Activated naive CD8-positive, alpha-beta T cell treated with anti-CD3 and anti-CD28 coated beads, Interleukin-2, amount 50 U/mL, for 16 hours (primary cell): ENCODE measurements at places on chromosomes 11 and 22.

DNA sequence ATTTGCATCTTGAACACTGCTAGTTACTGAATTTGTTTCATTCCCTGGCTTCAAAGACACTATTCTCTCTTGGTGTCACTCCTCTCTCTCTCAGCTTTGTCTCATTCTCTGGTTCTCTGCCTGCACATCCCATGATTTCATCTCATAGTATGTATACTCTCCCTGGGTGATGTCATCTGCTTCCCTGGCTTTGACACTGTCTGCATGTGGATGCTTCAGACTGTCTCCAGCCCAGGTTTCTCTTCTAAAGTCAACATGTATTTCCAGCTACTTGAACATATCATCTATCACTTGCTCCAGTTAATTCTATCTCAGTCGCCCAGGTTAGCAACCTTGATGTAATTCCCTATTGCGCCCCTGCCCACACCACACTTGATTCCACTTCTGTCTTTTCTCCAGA is 9.3 kb upstream of the ACAT1 start:
- DNase-seq: no peak

DNA sequence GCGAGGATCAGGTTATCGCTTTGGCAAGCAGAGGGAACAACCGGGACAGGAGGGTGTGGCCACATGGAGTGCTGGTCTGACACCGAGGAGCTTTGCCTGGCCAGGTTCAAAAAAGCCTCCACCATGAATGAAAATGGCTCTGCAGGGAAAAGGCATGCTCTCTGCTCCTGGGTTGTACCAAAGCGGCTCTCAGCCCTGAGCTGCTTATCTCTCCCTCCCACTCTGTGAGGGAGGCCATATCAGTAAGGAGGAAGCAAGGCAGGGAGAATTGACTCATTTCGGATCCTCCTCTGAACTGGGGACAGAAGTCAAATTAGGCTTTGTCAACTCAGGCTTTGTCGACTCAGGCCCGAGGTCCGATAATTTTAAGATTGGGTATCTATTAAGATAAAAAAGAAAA is 82.9 kb upstream of the CRTAM start:
- DNase-seq: no peak

GRCh38 chr11:68343761-68344256 is 31.4 kb downstream of the LRP5 start:
- DNase-seq: no peak

DNA sequence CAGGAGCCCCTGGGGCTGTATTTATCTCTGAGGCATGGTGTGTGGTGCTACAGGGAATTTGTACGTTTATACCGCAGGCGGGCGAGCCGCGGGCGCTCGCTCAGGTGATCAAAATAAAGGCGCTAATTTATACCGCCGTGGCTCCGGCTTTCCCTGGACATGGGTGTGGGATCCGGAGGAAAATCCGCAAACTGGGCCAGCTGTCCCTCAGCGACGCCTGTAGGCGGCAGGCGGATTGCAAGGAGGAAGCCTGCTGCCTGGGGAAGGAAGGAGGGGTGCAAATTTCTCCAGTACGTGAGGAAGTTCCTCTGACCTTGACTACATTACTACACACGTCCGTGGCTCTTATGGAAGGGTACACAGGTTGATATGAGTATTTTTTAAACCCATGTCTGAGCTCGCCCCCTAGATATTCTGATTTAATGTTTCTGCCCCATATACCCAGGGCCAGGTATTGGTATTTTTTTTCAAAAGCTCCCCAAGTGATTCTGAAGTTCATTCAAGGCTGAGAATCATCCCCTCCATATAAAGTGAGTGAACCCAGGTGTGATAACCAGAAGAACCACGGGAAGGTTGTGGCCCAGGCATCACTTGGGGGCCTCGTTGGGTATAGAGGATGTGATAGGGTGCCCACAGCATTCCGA is 2.8 kb downstream of the MYOD1 start:
- no peak for DNase-seq

GRCh38 chr11:130462101-130462885 is 13.8 kb downstream of the ADAMTS15 start:
- no peak for DNase-seq

- DNase-seq: no peak
Observed at GRCh38 chr11:80846979-80847378, 1406.1 kb upstream of the TENM4 start.

GRCh38 chr11:18321578-18321968 is 367 bp downstream of the HPS5 start:
- no peak for DNase-seq

DNA sequence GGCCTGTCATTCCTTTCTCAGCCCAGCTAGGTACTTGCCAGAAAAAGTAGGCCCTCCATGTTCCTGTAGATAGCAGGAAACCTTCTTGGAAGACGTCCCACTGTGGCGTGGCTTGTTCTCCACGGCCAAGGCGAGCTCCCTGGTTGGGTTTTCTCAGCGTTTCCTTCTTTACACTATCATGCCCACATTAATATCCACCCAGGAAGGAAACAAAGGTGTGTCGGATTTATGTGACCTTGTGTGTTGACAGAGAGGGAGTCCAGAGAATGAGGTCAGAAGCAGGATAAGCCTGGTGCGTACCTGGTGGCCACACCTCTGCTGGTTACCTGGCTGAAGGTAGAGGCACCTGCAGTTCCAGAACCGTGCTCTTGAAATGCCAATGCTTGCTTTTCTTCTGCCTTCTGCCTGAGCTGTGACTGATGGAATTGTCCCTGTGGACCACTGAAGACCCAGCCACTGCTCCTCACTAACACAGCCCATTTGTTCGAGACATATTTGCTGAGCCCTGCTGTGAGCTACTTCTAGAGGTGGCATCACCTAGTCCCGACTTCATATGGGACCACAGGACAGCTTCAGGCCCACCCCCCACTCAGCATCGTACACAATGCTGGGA is 7.9 kb downstream of the ASPHD2 start:
- DNase-seq: no peak

- DNase-seq: no peak
Observed at GRCh38 chr11:119691020-119691666, 37.9 kb downstream of the NECTIN1 start.

DNA sequence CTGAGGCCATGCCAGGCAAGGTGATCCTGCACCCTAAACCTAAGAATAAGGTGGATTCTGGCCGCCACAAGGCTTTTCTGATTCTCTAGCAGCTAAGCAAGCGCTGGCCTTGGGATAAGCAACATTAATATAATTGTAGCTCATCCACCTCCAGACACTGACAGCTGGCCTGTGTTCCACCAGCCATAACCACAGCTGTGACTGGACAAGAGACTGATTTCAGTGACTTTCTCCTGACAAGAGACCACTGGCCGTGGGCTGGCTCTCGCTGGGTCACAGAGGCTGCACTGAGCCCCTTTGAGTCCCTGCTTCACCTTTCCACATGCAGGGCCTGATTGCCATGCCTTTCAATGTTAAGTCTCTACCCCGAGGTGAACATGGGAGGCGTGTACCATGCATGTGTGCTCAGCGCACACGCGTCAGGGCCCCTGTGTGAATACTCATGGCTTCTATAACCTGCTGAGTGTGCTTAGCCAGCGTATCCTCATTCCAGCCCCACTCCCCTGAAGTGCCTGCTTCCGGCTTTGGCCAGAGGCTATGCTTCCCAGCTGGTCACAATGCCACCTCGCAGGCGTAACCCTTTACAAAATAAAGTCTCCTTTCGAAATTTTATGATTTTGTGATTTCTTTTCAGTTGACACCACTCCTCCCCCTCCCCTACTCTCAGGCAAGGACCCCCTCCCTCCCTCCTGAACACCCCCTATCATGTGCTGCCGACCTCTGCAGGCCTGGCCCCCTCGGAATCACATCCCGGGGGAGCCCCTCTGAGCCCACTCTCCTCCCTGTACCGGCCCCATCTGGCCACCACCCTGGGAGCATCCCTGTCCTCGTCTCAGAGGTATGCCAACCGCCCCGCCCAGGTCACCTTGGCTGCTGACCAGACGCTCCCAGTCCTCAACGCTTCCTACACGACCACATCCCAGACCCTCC is 128.1 kb downstream of the CTTN start:
- DNase-seq: no peak

DNA sequence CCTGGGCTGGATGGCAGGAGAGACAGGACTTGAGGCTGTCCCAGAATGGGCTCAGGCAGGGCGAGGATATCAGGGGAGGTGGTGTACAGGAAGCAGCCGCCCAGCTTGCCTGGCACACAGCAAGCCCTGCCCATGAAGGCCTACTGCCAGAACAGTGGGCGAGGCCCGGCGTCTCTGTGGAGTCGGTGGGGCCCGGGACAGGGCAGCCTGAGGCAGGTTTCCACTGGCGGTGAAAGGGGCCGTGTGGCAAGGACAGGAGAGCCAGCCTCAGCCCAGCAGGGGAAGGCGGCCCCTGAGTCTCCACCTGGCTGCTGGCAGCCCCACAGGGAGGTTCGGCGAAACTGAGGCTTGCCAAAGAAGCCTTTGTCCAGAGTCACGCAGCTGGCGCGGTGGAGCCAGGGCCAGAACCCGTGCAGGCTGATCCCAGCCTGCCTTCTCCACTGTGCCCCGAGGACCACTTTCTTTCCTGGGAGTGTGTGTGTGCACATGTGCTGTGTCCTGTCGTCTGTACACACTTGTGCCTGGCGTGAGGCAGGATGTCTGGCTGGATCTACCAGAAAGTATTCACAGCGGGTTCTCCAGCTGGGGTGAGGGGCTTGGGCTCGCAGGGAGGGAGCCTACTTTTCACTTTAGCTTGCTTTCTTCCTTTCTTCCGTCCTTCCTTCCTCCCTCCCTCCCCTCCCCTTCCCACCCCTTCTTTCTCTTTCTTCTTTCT is 1.2 kb downstream of the TSPO start:
- DNase-seq: no peak

GRCh38 chr11:62792202-62792575 is 383 bp upstream of the TMEM223 start:
- DNase-seq: no peak

GRCh38 chr11:47171856-47172255 is 4.8 kb downstream of the ARFGAP2 start:
- no peak for DNase-seq

DNA sequence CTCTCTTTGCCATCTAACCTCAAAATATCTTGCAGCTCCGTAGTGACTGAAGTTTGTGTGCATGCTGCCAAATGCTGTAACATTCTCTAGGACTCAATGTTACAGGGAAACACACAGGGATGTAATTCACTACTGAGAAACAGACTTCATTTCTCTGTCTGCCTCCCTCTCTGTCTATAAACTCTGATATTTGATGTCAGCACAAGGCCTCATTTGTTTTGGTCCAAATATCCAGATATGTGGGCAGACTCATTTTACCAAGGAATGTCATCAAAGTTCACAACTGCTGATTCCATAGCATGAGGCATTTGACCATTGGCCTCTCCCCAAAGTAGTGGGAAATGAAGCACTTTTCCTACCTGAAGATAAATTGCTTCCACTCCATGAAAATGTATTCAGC is 2.5 kb upstream of the PRRG4 start:
- no peak for DNase-seq

GRCh38 chr22:37197451-37198257 is 9.6 kb upstream of the C1QTNF6 start:
- no peak for DNase-seq

- no peak for DNase-seq
Observed at GRCh38 chr22:40819599-40820140, 524 bp upstream of the SLC25A17 start.

DNA sequence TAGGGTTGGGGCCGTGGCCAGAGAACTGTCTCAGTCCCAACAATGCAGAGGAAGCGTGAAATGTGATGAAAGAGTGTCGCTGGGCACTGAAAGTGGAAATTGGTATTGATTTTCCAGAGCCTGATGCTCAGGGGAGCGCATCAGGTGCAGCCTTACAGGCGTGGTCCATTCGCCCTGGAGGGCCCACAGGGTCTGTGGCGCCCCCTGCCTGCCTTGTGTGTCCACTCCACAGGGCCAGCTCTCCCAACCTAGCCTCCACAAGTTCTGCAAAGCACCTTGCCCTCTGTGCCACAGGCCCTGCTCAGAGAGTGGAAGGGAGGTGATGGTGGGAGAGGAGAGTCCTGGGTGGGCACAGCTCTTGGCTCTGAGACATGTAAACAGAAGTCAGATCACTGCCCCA is 54.9 kb upstream of the LMO1 start:
- DNase-seq: no peak

- no peak for DNase-seq
Observed at GRCh38 chr11:76810151-76810853, 27.1 kb downstream of the TSKU start.

GRCh38 chr11:75996523-75997442 is 181.8 kb downstream of the UVRAG start:
- DNase-seq: no peak

- peak; percentile 32 for DNase-seq
Observed at GRCh38 chr22:20128902-20129746, 2.5 kb upstream of the ZDHHC8 start.

DNA sequence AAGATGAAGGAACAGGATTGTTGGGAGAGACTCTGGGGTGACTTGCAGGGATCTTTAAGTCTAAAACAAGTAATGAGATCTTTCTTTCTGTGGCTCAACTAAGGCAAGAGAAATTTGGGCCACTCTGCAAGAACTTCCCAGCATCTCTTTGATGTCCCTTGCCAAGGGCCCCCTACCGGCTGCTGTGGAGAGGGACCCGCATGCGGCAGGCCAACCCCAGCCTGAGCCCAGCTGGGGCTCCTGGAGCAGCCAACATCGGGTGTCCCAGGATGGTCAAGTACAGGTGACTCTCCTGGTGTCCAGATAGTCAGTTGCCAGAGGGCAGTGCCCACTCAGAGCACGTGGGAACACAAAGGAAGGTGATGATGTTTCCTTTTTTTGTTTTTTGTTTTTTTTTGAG is 363.2 kb downstream of the TBC1D22A start:
- DNase-seq: no peak

DNA sequence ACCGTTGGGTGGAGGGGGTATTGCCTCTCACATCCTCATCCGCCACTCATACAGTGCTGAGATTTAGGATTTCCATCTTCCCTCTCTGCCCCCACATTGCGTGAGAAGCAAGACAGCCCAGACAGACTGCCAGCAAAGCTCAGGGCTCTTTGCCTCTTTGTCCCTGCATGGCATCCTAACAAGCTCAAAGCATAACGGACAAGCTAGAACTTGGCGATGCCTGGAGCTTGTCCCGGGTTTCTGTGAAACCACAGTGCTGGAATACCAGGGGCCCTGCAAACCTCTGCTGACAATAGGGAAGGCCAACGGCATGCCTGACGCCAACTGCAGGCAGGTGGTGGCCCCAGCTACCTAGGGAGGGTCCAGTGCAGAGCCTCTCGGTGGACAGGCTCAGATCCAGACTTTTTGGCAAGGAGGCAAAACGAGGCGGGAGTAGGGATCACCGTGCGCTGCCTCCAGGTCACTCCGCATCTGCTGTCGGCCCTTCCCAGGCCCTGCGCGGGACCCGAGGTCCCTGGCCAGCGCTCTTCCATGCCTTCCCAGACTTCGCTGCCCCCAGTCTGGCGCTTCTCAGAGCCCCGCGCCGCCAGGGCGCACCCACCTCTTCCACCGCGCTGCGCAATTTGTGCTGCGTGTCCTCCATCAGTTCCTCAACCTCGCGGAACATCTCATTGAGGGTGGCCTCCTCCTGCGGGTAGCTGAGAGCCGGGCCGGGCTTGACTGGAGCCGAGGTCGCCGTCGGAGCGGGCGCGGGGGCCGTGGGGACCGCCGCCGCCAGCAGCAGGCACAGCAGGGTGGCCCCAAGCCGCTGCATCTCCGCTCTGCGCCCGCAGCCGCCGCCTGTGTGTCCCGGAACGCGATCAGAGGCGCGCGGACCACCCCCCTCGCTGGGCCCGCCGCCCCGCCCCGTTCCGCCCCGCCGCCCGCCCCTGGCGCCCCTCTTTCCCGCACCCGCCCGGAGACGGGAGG is at the start of gene DKK3:
TSS of gene DKK3 (minus strand) at position 858 of the 969 bp plus-strand sequence. CDS start at position 814, 44 bp downstream.
- no peak for DNase-seq

GRCh38 chr11:134260503-134260902 is 7.1 kb downstream of the ACAD8 start:
- no peak for DNase-seq
